Calu3 (cell line): ENCODE measurements at places on chromosomes 5 and 9. TPM values are rescaled to one million over a fixed set of nuclear protein-coding genes. Genes with fewer than 3 reads are reported as not detected.

DNA sequence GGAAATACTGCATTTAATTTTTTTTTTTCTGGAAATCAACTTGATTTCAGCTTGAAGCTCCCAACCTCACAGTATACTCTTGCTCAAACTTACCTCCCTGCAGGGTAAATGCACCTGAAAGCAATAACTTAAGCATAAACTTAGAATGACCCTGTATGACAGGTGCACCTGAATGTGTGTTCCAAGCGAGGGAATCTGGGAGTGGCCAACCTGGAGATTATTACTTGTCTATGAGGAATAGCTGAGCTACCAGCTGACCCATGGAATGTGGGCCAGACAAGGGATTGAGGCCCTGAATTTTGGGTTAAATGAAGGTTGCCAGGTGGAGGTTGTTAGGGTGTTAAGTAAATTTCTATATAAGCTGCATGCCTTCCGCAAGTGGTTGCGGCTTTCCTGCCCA, 140.6 kb downstream of the OSTF1 start:
- no peaks in the 10 kb centered on the region for H3K27me3 ChIP-seq
- peaks cover 5% of the 10 kb centered on the region for H3K36me3 ChIP-seq
- no peak overlapping the region for H3K4me3 ChIP-seq
- no peak for DNase-seq
- H3K4me1 ChIP-seq, result peaks cover 27% of the 10 kb centered on the region
- no peak overlapping the region for H3K27ac ChIP-seq

- no peak overlapping the region for H3K27ac ChIP-seq
- H3K36me3 ChIP-seq, result no peaks in the 10 kb centered on the region
- no peak for DNase-seq
- H3K27me3 ChIP-seq, result peaks cover 25% of the 10 kb centered on the region
Measured at GRCh38 chr5:64619609-64620008, 70.7 kb upstream of the SHISAL2B start.

DNA sequence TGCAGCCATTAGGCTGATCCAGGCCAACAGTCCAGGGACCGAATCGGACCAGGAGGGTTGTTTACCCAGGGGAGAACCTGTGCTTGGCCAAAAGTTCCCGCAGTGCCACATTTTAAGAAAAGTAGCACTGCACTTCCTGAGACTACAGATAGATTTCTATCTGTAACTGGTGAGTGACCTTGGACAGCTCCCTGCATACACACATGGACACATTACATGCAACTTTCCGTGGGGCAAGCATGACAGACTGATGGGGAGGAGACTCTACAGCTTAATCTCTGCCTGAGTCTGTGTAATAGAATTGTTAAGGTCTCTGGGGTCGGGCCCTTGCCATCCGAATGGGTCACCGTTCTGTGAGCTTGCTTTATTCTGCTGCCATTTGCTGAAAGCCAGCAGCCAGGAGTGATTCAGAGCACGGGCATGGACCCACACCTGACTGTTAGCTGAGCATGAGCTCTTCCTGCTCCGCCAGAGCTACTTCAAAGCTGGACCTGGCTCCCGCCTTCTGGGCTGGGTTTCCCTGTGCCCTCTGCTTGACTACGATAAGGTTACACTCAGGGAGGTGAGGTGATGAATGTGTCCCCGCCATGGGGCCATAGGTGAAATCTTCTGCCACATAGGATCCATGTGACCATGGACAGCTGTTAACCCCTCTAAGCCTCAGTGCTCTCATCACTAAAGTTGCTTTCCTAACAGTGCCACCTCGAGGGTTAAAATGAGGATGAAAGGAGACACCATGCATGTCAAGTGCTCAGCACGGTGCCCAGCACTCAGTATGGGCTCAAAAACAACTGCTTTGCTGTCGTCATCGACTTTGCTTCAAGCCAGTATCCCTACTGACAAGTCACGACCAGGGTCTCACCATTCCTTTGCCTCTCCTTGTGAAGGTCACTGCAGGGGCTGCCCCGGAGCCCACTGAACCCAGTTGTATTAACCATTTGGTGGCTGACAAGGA, 200.0 kb downstream of the MELK start:
- H3K4me1 ChIP-seq, result no peaks in the 10 kb centered on the region
- H3K4me3 ChIP-seq, result no peak overlapping the region
- H3K36me3 ChIP-seq, result no peaks in the 10 kb centered on the region

- no peaks in the 10 kb centered on the region for H3K4me1 ChIP-seq
- no peak overlapping the region for H3K4me3 ChIP-seq
- H3K36me3 ChIP-seq, result no peaks in the 10 kb centered on the region
- no peak for DNase-seq
Measured at GRCh38 chr5:82664732-82665131, 386.6 kb upstream of the RPS23 start.

GRCh38 chr9:108569624-108570023, 286.2 kb downstream of the ACTL7B start:
- H3K4me1 ChIP-seq, result peaks cover 10% of the 10 kb centered on the region
- H3K36me3 ChIP-seq, result no peaks in the 10 kb centered on the region
- no peak overlapping the region for H3K27ac ChIP-seq
- no peaks in the 10 kb centered on the region for H3K27me3 ChIP-seq

GRCh38 chr9:64773491-64773931, 511.5 kb downstream of the FOXD4L5 start:
- H3K36me3 ChIP-seq, result no peaks in the 10 kb centered on the region
- H3K27me3 ChIP-seq, result no peaks in the 10 kb centered on the region
- no peak for DNase-seq
- H3K27ac ChIP-seq, result no peak overlapping the region
- no peak overlapping the region for H3K4me3 ChIP-seq

DNA sequence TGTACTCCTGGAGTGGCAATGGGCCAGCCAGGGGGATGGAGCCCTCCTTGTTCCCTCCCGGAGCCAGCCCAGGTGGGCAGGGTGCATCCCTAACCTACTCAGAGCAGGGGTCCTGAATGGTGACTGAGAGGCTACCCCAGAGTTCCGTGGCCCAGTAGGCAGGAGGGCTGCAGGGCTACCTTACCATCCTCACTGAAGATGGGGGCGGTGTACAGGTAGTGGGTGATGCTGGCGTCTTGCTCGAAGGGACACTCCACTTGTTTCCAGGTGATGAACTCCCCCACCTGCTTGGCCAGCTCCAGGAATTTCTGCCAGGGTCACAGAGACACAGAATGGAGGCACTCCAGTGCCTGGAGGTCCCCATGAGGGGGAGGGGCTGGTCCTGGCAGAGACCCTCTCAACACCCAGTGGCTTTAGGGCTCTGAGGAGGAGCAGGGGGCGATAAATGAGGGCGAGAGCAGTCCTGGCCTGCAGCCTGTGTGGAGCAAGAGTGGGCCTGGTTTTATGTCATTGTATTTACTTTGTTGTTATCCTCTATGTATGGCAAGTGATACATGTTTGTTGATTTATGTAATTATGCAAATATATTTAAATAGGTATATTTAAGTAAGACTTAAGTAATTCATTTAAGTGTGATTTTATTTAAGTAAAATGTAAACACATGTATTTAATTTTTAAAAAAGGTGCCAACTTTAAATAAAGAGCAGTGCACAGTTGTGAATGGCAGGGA, 39.9 kb upstream of the RNF130 start:
- peaks cover 8% of the 10 kb centered on the region for H3K27me3 ChIP-seq
- no peak overlapping the region for H3K4me3 ChIP-seq
- no peaks in the 10 kb centered on the region for H3K4me1 ChIP-seq
- DNase-seq, result no peak
- H3K27ac ChIP-seq, result no peak overlapping the region

- H3K27me3 ChIP-seq, result peaks cover 45% of the 10 kb centered on the region
- no peaks in the 10 kb centered on the region for H3K36me3 ChIP-seq
- H3K27ac ChIP-seq, result no peak overlapping the region
- no peak for DNase-seq
- no peaks in the 10 kb centered on the region for H3K4me1 ChIP-seq
Measured at GRCh38 chr5:113503146-113503545, 10.3 kb upstream of the YTHDC2 start.

DNA sequence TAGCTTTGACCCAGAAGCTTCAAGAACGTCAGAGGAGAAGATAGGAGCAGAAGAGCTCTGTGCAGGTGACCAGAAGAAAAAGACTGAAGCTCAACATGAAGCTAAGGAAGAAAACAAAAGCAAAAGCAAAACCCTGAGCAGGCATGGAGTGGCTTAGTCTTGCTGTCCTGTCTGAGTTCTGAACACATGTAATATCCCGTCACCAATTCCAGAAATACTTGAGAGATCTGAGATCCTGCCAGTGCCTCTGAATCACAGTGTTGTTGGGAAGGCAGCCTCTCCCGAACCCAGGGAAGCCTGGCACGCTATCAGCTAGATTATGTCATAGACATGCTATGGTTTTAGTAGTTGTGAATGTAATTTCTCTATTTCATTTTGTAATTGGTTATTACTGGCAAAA, 235.7 kb downstream of the ICE1 start:
- H3K4me1 ChIP-seq, result no peaks in the 10 kb centered on the region
- no peak overlapping the region for H3K4me3 ChIP-seq
- no peak overlapping the region for H3K27ac ChIP-seq

DNA sequence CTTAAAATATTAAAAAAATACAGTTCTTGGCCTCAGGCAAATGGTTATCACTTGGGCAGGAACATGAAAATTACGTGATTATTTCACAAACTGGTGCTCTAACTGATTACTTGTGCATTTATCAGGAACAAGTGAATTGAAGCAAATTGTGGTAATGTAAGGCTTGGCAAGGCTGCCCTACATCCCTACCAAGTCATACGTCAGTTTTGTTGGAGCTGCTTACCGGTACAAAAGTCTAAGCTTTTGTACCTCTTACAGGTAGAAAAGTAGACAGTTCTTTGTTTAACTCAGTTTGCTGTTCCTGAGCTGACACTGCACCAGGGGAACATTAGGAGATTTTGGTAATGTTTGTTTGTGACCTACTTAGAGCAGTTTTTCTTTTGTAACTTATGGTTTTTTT, 2.2 kb downstream of the G3BP1 start:
- no peak for DNase-seq
- no peak overlapping the region for H3K27ac ChIP-seq
- no peak overlapping the region for H3K4me3 ChIP-seq
- no peaks in the 10 kb centered on the region for H3K36me3 ChIP-seq
- peaks cover 37% of the 10 kb centered on the region for H3K4me1 ChIP-seq
- H3K27me3 ChIP-seq, result no peaks in the 10 kb centered on the region

GRCh38 chr5:131281133-131281867, 17.4 kb downstream of the CDC42SE2 start:
- no peak for DNase-seq
- peak overlapping the region; percentile 63 for H3K4me3 ChIP-seq
- H3K36me3 ChIP-seq, result peaks cover 34% of the 10 kb centered on the region
- peak overlapping the region; percentile 66 for H3K27ac ChIP-seq
- H3K4me1 ChIP-seq, result peaks cover 40% of the 10 kb centered on the region

- H3K27ac ChIP-seq, result no peak overlapping the region
- no peaks in the 10 kb centered on the region for H3K36me3 ChIP-seq
- DNase-seq, result no peak
- H3K27me3 ChIP-seq, result peaks cover 12% of the 10 kb centered on the region
- H3K4me3 ChIP-seq, result no peak overlapping the region
Measured at GRCh38 chr9:84169240-84169639, 171.3 kb downstream of the SLC28A3 start.

Gene TICAM2
- 1.2 and 2.1 TPM in 2 replicates for total RNA-seq
